Fibroblast of skin of back (primary cell): ENCODE measurements at places on chromosomes 5 and 9.

- DNase-seq: peak; percentile 61
Measured at GRCh38 chr5:154811653-154812465, 38.5 kb downstream of the FAXDC2 start.

- peak; percentile 91 for DNase-seq
Measured at GRCh38 chr5:126446498-126447224, 23.5 kb downstream of the GRAMD2B start.

DNA sequence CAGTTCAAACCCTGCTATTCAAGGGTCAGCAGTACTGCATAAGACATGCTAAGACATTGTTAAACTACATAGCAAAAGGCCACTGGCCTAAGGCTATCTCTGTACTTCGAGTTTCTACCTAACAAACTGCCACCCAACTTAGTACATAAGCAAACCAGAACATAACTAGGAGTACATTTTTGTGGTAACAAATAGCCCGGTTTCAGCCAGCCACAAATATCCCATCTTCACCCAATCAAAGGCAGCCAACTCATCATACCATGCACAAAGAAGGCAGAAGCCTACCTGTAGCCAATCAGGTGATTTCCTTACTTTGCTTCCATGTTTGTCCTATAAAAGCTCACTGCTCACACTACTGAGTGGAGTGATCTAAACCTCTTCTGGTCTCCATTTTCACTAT, 201.4 kb downstream of the SMARCA2 start:
- DNase-seq: peak; percentile 25

GRCh38 chr5:181107699-181108098, 23.3 kb downstream of the OR2V1 start:
- no peak for DNase-seq

GRCh38 chr5:81250004-81250403, 16.9 kb downstream of the CKMT2 start:
- DNase-seq: no peak

- DNase-seq: no peak
Measured at GRCh38 chr5:179414459-179415261, 69.4 kb upstream of the ADAMTS2 start.
